ENCODE measurements at places on chromosomes 1 and 21.

DNA sequence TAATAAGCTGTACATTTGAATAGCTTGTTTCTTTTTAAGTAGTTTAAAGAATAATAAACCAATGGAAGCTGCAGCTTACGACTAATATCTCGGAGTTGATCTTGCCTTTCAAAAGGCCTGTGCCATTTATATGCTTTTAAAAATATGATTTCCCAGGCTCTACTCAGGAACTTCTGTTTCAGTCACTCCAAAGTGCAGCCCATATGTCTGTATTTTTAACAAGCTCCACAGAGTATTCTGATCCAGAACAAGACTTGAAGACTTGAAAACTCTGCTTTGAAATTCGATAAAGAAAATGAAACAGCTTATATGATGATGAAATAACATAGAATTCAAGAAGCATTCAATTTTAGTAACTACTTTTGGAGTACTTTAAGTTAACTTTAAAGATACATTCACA lies 79.1 kb upstream of the PLPPR4 start:
- no peak for DNase-seq

GRCh38 chr1:8866173-8866791 lies 12.2 kb downstream of the ENO1 start:
- DNase-seq, result no peak

DNA sequence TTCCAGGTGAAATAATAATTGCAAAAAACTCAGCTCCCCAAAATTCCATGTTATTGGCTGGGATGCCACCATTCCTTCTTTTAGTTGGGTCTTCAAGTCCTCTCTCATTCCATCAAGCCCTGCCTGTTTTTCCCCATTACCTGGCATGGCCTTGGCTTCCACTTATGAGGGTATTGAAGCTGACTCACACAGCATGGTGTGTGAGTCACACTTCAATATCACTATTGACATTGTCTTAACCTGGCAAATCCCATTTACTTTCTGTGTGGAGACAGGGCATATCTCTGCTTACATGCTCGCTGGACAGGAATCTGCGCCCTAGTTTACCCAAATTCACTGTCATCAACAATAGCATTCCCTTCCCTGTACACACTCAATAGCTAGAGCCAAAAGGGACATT lies 1806.8 kb downstream of the BRINP3 start:
- DNase-seq, result no peak

DNA sequence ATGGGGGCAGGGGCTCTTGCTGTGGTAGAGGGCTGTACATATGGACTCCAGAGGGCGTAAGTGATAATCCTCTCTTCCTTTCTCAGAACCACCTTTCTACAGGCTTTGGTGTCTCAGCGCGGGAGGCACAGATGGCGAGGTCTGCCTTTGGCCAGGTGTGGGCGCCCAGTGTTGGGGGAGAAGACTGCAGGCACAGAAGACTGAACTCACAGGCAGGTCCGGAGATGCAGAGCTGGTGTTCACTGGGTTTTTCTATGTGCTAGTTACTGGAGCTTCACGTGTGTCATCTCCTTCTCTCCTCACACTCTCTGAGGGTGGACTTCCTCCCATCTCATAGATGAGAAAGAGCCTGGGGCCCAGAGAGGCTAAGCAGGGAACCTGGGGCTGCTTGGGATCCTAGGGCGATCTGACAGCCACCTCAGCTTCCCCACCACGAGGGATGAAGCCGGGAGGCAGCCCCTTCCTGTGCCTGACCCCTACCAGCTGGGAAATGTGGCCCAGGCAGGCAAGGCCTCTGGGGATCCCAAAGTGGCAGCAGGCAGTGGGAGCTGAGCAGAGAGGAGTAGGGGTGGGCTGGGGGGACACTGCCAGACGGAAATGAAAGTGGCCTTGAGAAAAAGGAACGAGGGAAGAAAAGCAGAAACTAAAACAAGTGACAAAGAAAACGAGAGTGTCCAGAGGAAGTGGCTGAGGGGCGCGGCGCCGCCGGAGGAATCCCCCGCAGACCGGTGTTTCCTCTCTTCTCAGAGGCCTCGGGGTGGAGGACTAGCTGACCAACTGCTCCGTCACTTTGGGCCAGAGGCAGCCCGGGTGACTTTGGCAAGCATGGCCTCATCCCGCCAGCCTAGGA lies 191.6 kb downstream of the HIVEP3 start:
- no peak for DNase-seq

DNA sequence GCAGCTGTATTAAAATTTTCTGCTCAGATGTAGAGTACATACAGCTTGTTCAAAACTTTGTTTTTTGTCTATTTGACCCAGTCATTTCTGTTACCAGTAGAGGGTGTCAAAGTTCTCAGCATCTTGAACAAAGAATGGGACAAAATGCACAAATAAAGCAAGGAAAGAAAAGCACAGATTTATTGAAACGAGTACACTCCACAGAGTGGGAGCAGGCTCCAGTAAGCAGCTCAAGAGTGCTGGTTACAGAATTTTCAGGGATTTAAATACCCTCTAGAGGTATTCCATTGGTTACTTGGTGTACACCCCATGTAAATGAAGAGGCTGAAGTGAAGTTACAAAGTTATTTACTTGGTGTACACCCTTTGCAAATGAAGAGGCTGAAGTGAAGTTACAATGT lies 8.9 kb upstream of the PRMT6 start:
- DNase-seq, result no peak

GRCh38 chr21:27595716-27596115 lies 628.8 kb upstream of the ADAMTS5 start:
- DNase-seq, result no peak

GRCh38 chr1:235595079-235595478 lies 54.5 kb downstream of the GNG4 start:
- DNase-seq, result no peak

DNA sequence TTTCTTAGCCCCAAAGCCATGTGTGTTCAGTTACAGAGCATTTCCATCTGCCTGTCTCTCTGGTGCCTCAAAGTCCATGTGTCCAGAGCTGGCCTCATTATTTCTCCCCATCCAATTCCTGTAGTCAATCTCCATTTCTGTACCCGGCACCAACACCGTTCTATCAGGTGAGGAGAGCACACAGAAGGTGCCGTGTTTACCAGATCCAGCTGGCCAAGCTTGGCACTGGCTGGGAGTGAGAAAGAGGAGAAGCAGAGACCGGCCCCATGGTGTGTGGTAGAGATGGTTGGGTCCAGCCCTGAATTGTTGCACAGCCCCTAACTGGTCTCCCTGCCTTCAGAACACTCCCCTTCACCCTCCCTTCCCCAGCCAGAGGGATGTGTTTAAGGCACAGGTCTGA lies 7.5 kb upstream of the SSBP3 start:
- no peak for DNase-seq

- no peak for DNase-seq
Measured at GRCh38 chr1:62337706-62338631, 18.7 kb upstream of the KANK4 start.

DNA sequence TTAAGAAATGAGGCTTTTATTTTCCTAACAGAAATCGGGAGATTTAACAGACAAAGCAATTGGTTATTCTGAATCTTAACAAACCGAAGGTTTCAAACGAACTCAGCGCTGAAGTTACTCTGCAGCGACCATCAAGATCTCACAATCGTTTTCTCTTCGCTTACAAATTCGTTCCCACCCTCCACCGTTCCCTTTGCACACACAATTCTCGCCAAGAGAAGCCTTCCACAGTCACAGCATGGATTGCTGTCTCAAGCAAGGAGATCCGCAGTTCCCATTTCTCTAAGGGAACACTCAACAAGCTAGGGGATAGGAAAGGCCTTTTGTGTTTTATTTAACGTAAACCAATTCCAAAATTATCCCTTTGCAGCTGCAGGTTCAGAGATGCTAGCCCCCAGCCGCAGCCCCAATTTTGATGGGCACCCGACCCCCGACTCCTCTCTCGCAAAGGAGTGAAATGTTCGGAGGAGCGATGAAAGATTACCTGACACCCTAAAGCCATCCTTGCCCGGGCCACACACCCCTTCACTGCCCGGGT lies 755 bp downstream of the FBXO42 start:
- no peak for DNase-seq

- DNase-seq, result no peak
Measured at GRCh38 chr1:7732331-7732730, 38.8 kb upstream of the VAMP3 start.

DNA sequence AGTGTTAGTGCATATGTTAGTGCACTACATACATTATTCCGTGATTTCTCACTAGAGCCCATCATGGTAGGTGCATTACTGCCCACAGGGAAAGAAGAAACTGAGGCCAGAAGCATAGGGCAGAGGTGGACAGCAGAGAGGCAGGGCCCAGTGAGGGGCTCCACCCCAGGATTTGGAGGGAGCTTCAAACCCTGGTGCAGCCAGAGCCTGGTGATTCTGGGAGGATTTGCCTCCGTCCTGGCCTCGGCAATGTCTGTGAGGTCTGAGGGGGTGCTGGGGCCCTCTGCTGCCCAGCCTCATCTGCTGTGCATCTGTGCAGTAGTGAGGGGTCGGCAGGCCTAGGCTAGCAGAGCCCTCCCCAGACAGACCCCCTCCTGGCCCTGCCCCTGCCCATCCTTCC lies 22.8 kb downstream of the PPFIA4 start:
- no peak for DNase-seq

DNA sequence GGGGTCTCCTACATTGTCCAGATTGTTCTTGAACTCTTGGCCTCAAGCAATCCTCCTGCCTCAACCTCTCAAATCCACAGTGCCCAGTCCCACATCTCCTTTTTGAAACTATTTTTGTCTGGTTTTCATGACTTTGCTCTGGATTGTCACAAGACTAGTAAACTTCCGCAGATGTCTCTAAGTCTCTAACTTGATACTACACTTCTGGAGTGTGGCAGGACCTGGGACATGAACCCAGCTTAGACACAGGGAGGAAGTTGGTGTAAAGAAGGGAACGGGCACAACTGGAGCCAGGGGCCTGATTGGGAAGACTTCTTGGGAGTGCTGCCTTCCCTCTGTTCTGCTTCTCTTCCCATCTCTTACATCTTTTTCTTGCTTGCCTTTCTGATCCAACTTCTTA lies 16.2 kb upstream of the DISC1 start:
- no peak for DNase-seq

GRCh38 chr1:215376544-215377264 lies 190.4 kb upstream of the KCTD3 start:
- DNase-seq, result peak; percentile 94

DNA sequence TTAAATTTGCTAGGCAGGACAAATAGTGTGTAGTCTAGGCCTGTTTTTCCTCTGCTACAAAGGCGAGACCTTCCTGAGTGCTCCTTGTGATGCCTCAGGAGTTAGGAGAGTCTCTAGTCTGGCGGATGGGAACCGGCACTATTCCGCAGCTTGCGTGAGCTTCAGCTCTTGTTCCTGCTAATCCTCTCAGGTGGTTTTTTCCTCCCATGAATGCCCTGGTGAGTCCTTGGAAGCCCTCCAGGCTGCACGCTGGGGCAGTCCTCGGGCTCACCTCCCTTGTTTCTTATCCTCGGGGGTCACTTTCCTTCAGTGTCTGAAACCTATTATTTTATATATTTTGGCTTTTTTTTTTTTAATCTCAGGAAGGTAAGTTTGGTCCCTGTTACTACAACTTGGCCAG lies 28.2 kb downstream of the UTS2 start:
- no peak for DNase-seq

DNA sequence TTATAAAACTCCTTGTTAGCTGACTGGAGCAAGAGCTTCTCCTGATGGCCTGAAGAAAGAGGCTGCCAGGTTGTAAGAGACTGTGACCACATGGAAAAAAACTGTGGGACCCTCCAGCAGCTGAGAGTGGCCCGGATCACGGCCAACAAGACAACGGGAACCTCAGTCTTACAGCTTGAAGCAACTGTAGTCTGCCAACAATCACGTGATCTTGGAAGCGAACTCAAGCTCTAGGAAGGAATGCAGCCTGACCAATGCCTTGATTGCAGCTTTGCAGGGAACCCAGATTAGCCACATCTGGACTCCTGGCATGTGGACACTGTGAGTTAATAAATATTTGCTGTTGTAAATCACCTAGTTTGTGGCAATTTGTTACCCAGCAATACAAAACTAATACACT lies 442.6 kb upstream of the PRMT6 start:
- no peak for DNase-seq

All from fibroblast of skin of left biceps (primary cell).